GM12892 (cell line): ENCODE measurements at places on chromosomes 1 and 21.

GRCh38 chr1:116732726-116733125 lies 21.5 kb upstream of the CD2 start:
- no peak for DNase-seq

GRCh38 chr1:18192974-18193373 lies 85.4 kb downstream of the IGSF21 start:
- no peak for DNase-seq

DNA sequence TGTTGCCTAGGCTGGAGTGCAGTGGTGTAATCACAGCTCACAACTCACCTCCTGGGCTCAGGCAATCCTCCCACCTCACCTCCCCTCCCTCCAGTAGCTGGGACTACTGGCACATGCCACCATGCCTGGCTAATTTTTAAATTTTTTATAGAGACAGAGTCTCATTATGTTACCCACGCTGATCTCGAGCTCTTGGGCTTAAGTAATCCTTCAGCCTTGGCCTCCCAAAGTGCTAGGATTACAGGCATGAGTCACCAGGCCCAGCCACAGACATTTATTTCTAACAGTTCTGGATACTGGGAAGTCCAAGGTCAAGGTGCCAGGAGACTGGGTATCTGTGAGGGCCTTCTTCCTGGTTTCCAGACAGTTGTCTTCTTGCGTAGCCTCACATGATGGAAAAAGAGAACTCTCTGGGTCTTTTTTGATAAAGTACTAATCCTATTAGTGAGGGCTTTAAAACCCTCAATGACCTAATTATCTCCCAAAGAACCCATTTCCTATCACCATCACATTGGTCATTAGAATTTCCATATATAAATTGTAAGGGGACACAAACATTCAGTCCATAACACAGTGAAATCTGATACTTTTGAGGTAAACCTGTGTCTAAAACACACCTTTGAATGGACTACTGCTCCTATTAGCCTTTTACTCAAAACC lies 67.9 kb downstream of the PHACTR4 start:
- DNase-seq, result no peak

DNA sequence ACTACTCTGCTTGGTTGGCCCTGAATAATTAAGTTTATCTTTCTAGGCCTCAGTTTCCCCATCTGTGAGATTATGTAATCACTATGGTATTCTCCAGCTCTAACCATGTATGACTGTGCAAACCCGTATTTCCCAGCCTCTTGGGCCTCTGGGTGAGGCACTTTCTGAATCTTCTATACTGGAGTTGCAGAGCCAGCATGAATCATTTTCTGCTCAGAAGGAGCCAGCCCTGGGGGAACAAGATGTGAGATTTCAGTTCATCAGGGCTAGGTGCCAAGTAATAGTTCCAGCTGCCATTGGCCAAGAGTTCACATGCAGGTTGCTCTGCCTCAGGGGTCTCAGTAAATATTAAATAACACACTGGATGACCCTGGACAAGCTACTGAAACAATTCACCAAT lies 47.7 kb upstream of the USP24 start:
- no peak for DNase-seq

GRCh38 chr1:50156241-50157010 lies 47.7 kb downstream of the ELAVL4 start:
- DNase-seq, result no peak

- DNase-seq, result no peak
Measured at GRCh38 chr1:36133484-36133883, 8.5 kb upstream of the COL8A2 start.

DNA sequence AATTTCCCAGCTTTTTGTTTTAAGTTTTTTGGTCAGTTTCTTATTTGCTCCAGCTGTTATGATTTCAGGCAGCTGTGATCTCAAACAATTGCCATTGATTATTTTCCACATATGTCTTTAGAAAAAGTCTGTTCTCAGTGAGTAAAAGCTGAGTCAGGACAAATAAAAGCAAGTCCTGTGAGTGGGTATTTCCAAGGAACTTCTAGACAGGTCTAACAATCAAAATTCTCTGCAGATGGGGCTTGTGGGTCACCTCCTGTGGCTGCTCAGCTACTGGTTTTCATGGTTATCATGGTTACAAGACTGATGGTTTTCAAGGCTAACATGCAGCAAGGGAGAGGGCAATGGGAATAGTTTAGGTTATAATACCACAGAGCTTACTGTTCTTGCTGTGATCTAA lies 585.7 kb downstream of the LMO4 start:
- DNase-seq, result no peak

GRCh38 chr1:228923973-228924686 lies 188.9 kb downstream of the RHOU start:
- DNase-seq, result no peak

DNA sequence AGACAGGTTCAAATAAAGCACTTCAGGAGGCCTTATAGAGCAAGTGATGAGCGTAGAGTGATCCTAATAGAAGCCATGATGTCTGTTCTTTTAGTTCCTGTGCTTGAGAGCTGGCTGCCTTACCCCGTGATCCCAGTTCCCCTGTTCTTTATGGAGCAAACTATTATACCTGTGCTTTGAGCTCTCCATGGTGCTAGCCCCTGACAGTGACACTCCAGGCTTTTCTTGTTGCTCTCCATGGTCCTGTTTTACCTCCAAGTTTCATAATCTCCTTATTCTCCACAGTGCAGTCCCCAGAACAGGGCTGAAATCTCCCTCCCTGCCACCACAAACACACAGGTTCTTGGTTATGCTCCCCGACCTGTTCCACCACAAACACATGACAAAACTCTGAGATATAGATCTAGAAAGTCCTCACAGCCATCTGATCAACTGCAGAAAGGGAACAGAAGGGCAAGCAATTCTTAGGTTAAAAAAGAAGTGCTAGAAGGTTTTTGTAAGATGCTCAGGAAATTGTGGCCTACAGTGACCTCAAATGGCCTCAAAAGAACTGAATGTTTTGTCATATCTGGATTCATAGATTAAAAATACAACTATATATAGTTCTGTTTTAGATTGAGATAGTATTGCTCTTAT lies 6.0 kb downstream of the CADM3 start:
- DNase-seq, result no peak
